NCI-H1436 (cell line): ENCODE measurements at places on chromosomes 12 and 14.

- DNase-seq = no peak
These were observed 5.3 kb downstream of the SLC5A8 start for GRCh38 chr12:101204602-101205304.

- no peak for DNase-seq
These were observed 256.5 kb upstream of the CRY1 start for GRCh38 chr12:107349839-107350238.

GRCh38 chr14:51691176-51691575 is 39.5 kb downstream of the FRMD6 start:
- DNase-seq = no peak

DNA sequence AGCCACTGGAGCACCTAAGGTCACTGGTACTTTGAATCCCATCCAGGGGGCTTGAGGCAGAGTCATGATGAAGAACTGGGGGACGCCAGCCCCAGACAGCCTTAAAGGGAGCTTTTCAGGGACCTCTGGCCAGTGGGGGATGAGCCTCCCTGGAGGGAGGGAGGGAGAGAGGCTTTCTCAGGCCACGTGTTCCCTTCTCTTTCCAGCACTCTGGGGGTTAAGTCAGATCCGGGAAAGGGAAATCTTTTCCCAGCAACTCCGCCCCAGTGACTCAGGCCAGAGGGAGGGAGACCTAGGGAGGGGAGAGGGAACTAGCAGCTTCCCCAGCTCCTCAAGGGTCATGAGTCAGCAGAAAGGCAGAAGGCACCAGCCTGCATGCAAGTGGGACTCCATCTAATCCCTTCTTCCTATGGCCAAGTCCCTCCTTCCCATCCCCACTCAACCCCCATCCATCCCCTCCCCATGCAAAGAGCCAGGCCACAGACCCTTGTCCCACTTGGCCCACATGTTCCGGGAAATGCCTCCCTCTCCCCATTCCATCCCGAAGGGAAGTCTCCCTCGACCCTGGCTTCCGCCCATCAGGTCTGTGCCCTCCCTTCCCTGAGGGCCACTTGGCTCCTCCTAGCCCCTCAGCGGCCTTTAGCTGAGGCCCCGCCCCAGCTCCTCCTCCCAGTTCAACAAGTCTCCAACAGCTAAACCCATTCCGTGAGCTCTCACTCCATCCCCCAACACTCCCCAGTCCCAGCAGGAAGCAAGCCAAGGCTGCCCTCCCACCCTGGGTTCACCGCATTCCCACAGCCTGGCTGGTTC is 5.6 kb downstream of the TNFRSF1A start:
- DNase-seq = peak; percentile 58

DNA sequence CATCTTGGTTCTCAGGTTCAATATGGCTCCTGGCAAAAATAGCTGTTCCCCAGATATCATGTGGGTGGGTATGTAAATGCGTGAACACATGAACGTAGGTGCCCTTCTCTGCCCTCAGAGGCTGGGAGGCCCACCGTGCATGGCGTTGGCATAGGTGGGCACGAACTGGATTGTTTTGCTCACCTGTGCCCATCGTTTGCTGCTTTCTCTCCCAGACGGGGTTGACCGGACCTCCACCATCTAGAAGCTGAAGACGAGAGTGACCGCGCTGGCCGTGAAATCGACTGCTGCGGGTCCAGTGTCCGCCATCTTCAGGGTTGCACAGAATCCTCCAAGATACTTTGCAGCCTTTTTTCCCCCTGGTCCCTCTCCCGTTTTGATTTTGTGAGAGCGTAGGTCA is 113.9 kb downstream of the GCH1 start:
- DNase-seq = no peak

- no peak for DNase-seq
These were observed 23.4 kb upstream of the NR2C1 start for GRCh38 chr12:95096852-95097251.

DNA sequence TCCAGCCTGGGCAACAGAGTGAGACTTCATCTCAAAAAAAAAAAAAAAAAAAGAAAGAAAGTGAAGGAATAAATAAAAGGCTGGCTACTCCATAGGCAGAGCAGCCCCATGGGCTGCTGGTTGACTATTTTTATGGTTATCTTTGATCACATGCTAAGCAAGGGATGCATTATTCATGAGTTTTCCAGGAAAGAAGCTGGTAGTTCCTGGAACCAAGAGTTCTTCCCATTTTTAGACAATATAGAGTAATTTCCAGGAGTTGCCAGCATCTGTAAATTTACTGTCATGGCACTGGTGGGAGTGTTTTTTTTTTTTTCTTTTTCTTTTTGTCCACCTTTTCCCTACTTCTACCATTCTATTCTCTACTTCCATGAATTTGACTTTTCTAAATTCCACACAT is 24.2 kb downstream of the FGD4 start:
- no peak for DNase-seq

DNA sequence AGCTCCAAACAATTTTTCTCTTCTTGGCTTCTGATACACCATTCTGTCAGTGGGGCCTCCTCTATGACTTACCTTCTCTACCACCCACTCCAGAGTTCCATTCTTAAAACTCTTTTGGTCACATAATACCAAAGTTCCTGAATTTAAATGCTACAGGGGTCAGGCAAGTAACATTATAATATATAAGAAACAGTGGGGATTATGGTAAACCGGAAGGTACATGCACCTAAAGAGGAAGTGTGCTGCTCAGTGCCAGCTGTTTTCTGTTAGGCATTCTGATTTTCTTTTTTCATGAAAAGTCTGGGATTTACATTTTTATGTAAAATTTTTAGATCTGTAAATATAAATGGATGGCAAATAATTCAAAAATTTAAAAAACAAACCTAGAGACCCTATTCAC is 39.9 kb downstream of the SOS2 start:
- no peak for DNase-seq

GRCh38 chr12:31756977-31757420 is 28.2 kb upstream of the AMN1 start:
- DNase-seq = no peak

DNA sequence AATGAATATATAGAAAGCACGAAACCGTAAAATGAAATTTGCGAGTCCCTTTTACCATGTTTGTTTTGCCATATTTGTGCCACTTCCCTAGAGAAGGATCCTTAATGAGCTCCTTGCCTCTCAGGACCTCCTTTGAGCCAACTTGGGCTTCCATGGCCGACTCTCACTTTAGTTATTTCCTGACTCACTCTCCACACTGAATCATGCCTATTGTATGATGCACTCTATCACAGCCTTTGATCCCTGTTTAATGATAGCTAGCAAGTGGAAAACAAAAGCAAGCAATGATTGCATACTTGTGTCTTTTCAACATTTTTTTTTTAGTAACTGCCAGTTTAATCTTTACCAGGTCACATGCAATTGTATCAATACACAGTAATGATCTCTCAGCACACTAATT is 153.2 kb downstream of the CCER1 start:
- DNase-seq = no peak

DNA sequence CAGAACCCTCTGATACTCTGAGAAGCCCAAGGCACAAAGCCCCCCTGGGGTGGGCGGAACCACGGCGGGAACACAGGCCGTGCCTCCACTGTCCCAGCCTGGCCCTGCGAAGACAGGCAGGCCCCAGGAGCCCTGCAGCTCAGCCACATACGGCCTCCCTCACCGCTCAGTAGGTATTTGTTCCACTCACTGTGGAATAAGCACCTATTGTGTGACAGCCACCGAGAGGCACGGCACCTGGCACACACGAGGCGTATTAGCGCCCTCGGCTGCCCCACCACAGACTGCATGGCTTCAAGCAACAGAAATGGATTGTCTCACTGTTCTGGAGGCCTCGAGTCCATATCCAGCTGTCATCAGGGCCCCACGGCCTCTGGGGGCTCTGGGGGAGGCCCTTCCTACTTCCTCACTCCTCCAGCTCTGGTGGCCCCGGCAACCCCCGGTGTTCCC is 66.3 kb downstream of the NCOR2 start:
- no peak for DNase-seq

- no peak for DNase-seq
These were observed 65.3 kb upstream of the TRAF3 start for GRCh38 chr14:102711946-102712345.

- DNase-seq = no peak
These were observed 255.9 kb downstream of the MSRB3 start for GRCh38 chr12:65534238-65534841.

- DNase-seq = no peak
These were observed 157.4 kb upstream of the FOXN3 start for GRCh38 chr14:89574420-89574819.

DNA sequence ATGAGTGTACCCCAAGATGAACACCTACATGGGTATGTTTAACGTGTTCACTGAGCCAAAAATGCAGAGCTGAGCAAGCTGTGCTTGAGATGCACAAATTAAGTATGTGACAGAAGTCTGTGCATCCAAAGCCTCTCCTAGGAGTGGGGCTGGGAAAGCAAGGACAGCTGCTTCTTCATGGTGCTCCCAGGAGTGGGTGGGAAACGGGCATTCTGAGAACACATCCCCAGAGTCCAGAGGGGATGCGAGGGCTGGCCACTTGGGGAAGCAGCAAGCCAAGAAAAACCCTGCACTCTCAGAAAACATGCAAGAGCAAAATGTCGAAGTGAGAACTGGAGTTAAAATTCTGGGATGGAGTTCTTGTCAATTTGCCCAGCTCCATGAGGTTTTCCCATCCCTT is 414.3 kb downstream of the BCAT1 start:
- no peak for DNase-seq

- no peak for DNase-seq
These were observed 159.5 kb downstream of the CFAP54 start for GRCh38 chr12:96648923-96649322.
